IPS-NIHi11 (cell line): ENCODE measurements at places on chromosomes 6 and 20.

- no peak for DNase-seq
Observed at GRCh38 chr6:162242915-162243314, 484.7 kb downstream of the PRKN start.

GRCh38 chr6:128491100-128491581, 29.3 kb downstream of the PTPRK start:
- DNase-seq: no peak

DNA sequence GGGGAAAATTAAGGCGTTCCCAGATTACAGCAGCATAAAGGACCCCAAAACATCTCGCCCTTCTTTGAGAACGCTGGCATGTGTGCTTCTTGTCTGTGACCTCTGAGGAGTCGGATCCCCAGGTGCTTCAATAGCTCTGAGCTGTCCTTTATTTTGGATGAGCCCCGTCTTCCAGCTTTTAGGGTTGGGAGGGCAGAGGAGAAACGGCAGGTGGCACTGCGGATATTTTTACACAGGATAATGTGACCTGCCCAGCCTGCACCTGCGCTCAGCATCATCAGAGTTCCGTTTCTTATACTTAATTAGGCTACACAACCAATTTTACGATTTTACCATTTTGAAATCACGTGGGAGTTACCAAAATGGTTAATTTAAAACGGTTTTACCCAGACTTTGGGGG, 147.7 kb upstream of the RPS6KA2 start:
- DNase-seq: no peak

GRCh38 chr20:50681359-50682064, 9.8 kb downstream of the RIPOR3 start:
- DNase-seq: no peak

- DNase-seq: no peak
Observed at GRCh38 chr6:10809098-10809497, 29.2 kb downstream of the MAK start.

DNA sequence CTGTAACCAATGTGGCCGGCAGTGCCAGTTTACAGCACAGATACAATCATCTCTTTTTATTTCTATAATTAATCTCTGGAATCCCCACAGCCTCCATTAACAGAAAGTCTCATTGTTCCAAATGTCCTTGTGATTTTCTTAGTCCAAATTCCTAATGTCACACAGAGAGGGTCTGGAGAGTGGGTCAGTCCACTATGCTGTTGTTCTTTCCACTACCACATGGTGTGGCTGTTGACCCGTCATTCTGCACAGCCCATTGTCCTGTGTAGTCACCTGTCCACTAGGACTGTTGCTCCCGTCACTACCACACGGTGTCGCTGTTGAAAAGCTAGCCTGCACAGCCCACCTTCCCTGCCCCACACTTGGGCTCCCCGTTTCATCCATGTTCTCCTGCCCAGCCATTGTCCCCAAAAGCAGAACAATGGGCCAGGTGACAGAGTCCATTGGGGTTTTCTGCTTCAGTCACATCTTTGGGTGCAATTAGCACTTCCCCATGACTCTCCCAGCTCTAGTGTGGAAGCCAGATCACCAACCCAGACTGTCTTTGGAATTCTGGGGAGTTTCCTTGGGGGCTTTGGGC, 8.6 kb upstream of the LBP start:
- DNase-seq: peak; percentile 84

DNA sequence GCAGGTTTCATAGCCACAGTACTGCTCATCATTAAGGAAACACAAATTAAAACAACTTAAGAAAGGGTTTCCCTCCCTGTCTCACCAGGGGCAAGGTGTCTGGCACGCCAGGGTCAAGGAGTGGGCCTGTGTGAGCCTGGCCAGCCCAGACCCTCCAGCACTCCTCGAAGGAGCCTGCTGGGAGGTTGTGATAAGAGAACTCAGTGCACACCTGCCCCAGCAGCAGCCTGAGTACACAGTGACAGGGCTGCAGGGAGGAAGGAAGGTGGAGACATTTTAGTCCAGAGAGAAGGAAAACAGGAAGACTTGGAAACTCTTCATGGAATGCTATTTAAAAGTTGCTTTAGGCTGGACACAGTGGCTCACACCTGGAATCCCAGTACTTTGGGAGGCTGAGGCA, 14.1 kb downstream of the NINL start:
- DNase-seq: no peak

- no peak for DNase-seq
Observed at GRCh38 chr6:156154896-156155295, 622.3 kb upstream of the ARID1B start.

DNA sequence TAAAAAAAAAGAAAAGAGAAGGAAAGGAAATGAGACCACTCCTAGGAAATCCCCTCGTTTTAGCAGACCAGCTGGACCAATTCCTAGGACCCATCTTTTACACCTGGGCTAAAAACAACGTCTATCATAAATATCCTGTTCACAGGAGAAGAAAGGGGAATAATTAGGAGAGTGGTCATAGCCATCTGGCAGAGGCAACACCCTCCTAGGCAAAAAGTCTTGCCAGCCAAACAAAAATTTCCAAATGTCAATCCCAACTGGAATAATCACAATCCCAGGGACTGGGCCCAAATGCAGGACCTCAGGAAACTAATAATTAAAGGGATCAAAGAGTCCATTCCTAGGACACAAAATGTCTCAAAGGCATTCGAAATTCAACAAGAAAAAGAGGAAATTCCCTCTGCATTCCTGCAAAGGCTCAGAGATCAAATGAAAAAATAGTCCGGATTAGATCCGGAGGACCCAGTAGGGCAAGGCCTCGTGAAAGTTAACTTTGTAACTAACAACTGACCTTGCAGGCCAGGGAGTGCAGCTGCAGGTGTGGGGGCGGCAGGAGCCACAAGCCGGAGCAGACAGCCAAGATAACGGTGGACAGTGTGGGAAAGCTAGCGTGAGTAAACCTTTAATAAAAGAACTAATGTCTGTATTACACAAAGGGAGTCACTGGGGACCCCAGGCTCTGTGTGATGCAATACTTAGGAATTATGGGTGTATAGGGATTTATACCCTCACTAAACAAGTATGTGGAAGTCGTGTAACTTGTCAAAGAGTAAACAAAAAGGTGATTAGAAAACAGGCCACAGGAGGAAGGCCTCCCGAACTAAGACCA, 11.7 kb downstream of the LCA5 start:
- DNase-seq: no peak

DNA sequence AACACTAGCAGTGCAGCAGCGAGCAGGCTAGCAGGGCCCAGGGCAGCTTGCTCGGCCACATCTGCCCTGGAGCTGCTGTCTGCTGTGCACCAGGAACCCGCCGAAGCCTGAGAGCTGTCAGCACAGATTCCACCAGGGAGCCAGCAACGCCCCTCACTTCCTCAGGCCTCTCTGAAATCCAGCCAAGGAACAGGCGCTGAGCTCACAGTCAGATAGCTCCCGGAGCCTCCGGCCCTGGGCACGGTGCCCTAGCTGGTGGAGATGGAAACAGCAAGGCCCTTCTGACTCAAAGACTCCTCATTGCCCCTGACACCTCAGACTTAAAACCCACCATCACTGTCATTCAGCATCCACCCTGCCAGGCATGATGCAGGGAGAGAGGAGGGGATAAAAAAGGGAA, 839.4 kb downstream of the MAFB start:
- peak; percentile 13 for DNase-seq

DNA sequence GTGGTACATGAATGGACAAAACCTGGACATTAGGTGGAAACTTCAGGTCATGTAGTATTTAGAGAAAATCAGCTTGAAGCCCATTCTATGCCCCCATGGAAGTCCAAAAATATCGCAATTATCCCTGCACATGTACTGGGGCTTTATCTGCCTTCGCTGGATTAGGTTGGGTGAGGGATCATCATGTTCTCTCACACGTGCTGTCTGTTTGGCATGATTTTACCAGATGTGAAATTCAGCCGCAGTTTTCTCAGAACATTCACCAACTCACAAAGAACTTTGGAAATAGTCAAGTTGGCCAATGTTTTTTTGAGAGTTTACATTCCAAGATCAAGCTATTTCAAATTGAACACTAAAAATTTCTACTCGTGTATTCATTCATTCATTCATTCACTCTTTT, 459.8 kb upstream of the CITED2 start:
- no peak for DNase-seq

GRCh38 chr20:47733892-47734291, 51.4 kb downstream of the SULF2 start:
- DNase-seq: no peak

DNA sequence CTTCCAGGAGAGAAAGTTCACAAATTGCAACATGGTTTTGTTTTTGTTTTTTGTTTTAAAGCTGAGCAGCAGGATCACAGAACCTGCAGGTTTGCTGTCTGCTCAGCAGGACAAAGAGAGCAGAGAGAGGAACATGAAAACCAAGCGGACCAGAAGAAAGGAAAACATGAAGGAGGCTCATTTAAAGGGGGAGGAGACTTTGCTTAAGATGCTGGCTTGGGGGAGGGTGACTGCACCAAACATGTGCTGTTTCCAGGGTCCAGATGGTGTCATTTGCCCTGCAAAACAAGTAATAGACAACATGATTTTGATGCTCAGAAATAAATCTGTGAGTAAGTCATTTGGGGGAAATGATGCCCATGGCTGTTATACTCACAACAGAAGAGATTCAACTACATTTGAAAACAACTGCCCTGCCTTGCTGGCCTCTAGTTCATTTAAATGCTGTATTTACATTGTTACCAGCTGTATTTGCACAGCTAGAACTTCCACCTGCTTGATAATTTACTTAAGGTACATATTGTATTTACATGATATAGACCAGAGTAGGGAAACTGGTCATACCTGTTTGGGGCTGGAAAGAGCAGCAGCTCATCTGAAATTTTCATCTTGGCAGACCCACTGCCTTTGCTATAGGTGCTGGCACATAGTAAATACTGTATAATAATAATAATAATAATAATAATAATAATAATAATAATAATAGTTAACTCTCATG, 32.2 kb upstream of the CHD6 start:
- DNase-seq: no peak

DNA sequence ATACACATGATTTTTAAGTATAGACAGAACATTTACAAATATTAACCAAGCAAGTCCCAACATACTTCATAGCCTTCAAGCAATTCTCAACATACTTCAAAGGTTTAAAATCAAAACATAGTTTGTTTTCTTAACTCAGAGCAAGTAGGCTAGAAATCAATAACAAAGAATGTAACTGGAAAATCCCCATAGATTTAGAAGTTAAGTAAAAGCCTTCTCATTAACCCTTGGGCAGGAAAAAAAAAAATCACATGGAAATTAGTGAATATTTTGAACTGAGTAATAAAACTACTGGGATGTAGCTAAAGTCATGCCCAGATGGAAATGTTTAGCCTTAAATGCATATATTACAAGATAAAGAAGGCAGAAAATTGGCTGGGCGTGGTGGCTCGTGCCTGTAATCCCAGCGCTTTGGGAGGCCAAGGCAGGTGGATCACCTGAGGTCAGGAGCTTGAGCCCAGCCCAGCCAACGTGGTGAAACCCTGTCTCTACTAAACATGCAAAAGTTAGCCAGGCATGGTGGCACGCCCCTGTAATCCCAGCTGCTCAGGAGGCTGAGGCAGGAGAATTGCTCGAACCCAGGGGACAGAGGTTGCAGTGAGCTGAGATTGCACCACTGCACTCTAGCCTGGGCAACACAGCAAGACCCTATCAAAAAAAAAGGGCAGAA, 316.1 kb downstream of the TAF4 start:
- no peak for DNase-seq

DNA sequence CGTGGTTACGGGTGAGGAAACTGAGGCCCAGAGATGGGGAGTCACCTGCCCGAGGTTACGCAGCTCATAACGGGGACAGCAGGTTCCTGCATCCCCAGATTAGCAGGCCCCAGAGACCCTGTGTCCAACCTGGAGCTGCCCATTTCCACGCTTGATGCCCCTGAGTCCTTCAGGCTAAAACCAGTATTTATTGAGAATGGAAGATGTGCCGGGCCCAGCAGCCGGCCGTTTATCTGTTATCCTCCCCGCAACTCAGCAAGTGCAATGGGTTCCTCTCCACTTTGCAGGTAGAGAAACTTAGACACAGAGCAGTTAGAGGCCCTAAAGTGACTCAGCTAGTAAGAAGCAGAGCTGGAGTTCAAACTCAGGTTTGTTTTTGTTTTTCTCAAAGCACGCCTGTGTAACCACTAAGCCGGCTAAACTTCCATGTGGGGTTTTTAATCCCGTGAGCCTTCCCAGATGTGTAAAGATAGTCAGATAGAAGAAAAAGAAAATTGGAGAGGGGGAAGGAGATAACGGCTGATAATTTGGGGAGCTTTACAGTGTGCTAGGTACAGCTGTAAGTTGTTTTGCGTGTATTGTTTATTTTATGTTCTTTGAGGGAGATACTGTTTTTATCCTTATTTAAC, 775 bp downstream of the PFDN4 start:
- no peak for DNase-seq

GRCh38 chr20:4180356-4180755, 165.0 kb upstream of the RNF24 start:
- DNase-seq: no peak

DNA sequence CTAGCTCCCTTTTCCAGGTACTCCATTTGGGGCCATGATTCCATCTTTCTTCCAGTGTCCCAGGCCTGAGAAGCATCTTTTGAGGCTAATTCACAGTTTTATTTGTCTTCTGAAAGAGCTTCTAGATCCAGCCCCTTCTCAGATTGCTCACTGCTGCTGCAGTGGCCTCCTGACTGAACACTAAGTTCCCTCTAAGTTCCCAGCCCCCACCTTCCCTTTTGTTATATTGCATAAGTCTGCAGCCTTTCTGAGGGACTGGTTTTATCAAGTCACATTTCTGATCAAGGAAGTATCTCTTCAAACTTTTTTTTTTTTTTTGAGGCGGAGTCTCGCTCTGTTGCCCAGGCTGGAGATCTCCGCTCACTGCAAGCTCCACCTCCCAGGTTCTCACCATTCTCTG, 10.7 kb downstream of the MAPRE1 start:
- DNase-seq: no peak

GRCh38 chr6:15274692-15275387, 29.0 kb downstream of the JARID2 start:
- no peak for DNase-seq

- DNase-seq: no peak
Observed at GRCh38 chr6:113744861-113745260, 112.3 kb upstream of the MARCKS start.

- DNase-seq: no peak
Observed at GRCh38 chr6:128278836-128279235, 241.6 kb downstream of the PTPRK start.

DNA sequence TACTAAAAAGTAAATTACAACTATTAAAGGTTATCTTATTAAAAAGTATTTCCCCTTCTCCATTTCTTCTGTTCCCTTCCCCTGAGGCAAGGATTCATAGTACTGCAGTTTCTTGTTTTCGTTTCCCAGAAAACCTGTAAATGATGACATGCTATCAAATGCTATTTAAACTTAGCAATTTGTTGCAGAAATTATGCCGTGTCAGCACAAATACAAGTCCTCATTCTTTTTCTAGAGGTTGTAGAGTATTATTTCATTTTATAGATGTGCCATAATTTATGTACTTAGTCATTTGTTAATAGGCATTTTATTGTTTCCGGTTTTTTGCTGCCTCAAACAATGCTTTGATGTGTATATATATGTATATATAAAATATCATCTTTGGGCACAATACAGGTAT, 268.4 kb downstream of the PLCB1 start:
- DNase-seq: no peak

- DNase-seq: no peak
Observed at GRCh38 chr6:164377348-164377918, 932.0 kb downstream of the C6orf118 start.
